ENCODE measurements at places on chromosomes 4 and X. TPM values are rescaled to one million over a fixed set of nuclear protein-coding genes. Genes with fewer than 3 reads are reported as not detected.

TENM3 gene
- total RNA-seq: 87.6 TPM

TMEM156 gene
- 0.32 TPM for total RNA-seq

- no peak for DNase-seq
Observed at GRCh38 chr4:182931691-182932345, 14.6 kb upstream of the DCTD start.

GRCh38 chr4:185847352-185848097 lies 35.5 kb upstream of the SORBS2 start:
- DNase-seq: no peak

DNA sequence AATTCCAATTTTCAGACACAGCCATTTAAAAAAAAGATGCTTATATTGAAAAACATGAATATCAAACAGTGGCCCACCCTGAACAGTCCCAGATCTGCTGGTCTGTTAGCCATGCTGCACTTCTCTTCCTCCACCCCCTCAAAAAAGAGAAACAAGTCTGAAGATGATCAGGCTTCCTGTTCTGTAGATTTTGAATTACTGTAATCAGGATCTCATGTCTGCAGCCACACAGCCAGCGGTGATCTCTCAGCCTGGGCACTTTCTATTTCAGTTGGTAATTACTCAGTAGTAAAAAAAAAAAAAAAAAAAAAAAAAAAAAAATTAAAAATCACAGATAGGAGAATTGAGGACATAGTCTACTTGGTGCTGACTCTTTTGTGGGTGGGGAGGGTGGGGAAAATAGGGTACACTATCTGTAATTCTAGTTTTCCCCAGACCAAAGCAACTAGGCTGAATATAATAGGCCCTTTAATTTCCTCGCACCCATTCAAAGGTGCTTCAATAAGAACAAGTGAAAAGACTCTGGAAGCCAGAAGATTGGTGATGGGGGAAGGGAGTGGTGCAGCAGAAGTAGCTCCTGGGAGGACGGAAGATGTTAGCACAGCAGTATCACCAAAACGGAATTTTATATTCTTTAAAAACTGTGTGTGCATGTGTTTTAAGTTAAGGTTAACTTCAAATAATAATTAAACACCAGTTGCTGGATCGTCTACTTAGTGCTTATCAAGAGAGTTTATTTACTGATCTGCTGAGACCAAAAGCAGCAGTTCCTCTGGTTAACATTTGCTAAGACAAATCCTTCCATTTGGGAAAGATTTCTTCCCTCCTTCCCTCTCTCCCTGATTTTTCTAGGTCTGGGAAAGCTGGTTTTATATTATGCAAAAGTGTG lies 47.0 kb downstream of the SPRY1 start:
- no peak for DNase-seq

GRCh38 chrX:56802921-56803849 lies 74.1 kb downstream of the NBDY start:
- DNase-seq: no peak

Measured in chondrocyte (in vitro differentiated cells).